ENCODE measurements at places on chromosomes 2 and 18.
A peak's percentile ranks its signal among the peaks of the same experiment; 100 is the strongest.

DNA sequence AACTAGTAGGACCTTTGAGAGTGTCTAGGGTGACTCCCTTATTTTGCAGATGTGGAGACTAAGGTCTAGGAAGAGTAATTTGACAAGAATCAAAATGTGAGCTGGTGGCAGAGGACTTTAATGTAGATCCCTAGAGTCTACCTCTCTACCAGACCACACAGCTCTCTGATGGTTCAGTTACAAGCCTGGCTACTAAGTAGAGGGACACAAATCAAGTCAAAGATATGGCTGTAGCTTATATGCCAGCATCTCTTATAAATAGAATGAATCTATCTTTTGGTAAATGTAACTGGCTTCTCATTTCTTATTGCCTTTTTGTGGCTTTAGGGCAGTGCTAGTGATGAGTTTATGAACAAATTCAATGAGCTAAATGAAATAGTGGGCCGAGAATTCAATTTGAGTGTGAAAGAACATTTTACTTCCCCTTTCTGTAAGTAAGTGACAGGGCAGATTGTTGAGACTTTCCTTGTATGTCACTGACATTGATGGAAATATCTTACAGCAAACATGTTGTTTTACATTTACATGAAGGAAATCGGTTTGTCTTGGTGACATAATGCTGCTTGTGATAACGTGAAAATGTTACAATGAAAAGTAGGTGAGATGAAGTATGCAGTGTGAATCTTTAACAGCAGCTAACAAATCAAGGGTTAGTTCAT, 28.3 kb downstream of the CSRNP3 start:
- DNase-seq, result no peak

GRCh38 chr2:26246818-26247217, 2.1 kb downstream of the HADHB start:
- no peak for DNase-seq

GRCh38 chr18:4333043-4333442, 122.1 kb downstream of the DLGAP1 start:
- DNase-seq, result no peak

- no peak for DNase-seq
Measured at GRCh38 chr18:28080876-28081300, 96.0 kb downstream of the CDH2 start.

DNA sequence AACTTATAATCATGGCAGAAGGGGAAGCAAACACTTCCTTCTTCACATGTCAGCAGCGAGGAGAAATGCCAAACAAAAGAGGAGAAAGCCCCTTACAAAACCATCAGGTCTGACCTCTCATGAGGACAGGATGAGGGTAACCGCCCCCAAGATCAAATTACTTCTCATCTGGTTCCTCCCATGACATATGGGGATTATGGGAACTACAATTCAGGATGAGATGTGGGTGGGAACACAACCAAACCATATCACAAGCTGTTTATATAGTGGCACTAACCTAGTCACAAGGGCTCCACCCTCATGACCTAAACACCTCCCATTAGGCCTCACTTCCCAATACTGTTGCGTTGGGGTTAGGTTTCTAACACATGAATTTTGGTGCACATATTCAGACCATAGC, 110.0 kb downstream of the OSBPL6 start:
- no peak for DNase-seq

DNA sequence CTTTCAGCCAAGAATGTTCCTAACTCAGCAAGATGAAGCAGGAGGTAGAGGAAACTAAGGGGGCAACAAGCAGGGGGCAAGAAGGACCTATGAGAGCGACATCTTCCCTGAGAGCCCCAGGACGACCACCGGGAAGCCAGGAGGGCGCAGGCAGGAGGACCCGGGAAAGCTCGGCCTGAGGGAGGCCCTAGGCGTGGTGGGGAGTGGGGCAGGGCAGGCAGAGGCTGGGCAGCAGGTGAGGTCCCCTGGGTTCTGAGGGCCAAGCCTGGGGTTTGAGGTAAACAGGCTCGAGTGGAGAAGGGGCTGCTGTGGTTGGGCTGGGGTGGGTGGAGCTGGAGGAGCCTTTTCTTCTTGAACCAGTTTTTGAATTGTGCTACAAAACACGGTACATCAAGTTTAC, 1.3 kb upstream of the ALPI start:
- no peak for DNase-seq

DNA sequence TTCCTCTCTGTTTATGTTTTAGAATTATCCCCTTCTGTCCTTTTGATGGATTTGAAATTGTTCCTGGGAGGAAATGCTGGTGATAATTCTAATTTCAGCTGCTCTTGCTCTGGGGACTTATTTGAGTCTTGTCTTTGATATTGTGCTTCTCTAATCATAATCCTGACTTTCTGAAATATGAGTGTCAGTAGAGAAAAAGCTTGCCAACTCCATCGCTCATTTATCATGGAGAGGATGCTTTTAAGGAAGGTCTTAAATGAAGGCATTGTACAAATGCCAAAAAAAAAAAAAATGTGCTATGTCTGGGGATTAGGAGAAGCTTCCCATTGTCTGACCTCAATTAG, 159.5 kb downstream of the NYAP2 start:
- DNase-seq, result no peak

DNA sequence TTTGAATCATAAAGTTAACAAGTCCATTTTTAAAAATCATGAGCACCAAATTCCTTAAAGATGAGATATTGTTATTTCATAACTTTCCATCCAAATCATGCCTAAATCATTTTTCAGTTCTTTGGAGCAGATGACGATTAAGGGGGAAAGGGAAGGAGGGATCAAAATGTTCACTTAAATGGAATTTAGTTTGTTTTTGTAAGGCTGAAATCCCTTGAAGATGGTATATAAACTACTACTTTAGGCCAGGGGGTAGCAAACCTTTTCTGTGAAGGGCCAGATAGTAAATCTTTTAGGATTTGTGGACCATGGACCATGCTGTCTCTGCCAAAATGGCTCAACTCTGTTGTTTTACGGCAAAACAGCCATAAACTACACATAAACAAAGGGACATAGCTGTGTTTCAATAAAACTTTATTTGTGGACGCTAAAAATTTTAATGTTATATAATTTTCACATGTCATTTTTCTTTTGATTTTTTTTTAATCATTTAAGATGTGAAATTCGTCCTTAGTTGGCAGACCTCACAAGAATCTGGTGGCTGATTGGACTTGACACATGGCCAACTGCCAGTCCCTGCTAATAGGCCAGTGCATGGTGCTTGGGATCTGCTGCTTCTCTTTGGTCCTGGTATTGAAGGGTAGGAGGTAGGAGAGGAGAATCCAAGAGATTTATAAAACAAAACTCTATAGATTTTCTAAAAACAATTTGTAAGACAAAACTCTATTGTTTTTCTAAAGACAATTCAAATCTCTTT, 52.0 kb upstream of the RTN4 start:
- DNase-seq, result no peak

DNA sequence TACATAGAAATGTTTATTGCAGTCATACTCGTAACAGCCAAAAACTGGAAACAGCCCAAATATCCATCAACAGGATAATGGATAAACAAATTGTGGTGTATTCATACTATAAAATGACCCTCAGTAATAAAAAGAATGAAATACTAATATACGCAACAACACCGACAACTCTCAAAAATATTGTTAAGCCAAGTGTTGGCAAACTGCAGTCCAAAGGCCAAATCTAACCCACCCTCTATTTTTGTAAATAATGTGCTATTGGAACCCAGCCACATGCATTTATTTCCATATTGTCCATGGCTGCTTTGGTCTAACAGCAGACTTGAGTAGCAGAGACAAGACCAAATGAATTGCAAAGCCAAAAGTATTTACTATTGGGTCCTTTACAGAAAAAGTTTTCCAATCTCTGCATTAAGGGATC, 151.0 kb downstream of the MREG start:
- no peak for DNase-seq

DNA sequence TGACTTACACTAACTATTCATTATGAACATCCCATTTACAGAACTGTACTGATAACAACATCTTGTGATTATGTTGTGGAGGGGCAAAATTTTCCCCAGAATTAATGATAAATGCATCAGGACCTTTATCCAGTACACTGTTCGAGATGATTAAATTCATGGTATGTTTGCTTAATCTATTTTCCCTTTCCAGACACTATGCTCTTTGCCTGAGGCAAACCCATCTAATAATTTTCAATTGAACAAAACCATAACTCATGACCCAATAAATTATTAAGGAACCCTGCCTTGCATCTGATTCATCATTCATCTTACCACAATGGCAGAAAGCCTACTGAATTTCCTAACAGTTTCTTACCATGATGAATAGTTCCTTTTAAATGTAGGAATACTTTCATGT, 385.0 kb downstream of the DSEL start:
- DNase-seq, result no peak

GRCh38 chr2:119637371-119637770, 41.6 kb upstream of the TMEM177 start:
- no peak for DNase-seq

DNA sequence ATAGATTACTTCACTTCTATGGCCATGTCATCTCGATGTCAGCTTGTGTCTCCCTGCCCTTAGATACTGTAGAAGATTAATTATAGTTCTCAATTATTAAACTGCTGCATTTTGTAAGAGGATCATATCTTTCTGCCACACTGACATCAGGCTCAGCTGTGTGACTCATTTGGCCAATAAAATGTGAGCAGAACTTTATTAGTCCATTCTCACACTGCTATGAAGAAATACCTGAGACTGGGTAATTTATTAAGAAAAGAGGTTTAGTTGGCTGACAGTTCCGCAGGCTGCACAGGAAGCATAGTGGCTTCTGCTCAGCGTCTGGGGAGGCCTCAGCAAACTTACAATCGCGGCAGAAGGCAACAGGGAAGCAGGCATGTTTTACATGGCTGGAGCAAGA, 290.4 kb downstream of the RAD51AP2 start:
- DNase-seq, result no peak

DNA sequence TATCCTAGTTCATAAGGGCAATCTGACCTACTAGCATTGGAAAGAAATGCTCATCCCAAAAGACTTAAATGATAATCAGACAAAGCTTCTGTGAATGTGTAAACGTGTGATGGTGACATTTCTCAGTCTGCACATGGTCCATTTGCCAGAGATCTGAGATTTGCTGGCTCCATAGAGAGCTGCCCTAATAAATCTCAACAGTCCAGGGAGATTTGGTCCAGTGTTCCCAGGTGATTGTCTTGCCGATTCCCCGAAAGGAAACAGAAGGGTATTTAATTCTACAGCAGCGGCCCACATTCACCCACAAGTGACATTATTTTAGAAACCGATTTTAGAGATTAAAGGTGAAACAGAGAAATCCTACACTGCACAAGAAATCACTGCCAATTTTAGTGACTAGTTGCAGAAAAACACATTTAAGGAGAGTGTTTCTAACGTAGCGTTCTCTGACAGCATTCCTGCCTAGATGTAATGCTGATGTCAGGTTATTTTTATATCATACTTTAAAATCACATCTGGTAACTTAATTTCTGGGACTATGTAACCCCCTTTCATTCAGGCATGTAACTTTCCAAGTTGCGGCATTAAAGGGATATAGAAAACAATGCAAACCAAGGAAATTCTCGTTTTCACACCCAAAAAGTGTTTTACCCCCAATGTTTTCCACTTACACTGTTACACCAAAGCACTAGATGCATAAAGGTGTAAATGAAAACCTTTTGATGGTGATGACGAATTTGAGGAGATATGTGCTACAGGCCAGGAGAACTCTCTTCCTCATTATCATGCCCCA, 231.9 kb upstream of the FN1 start:
- no peak for DNase-seq

DNA sequence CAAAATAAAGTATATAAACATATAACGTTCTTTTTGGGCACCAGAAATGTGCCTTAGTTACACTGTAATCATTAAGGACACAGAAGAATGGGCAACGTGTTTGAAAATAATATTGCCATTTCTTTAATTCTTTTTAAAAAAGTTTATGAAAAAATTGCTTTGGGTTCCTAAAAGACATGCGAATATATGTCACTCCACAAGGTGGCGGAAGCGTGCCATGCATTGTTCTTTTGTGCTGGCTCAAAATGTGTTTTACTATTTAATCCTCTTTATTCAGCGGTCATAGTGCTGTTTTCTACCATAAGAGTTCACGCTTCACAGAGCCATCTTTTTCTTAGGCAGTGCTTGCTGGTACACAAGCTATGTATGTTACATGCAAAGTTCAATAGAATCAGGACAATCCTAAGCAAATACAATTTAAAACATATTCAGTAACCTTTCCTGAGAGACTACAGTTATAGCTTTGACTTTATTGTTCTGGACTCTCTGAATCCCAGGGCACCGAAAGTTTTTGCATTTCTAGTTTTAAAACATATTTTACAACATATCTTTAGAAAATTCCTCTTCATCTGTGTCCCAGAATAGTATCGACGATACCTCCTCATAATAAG, 147.8 kb upstream of the ERBB4 start:
- peak; percentile 46 for DNase-seq

GRCh38 chr18:73007195-73007914, 139.6 kb upstream of the NETO1 start:
- DNase-seq, result no peak

GRCh38 chr2:45257820-45258219, 248.6 kb upstream of the SIX2 start:
- no peak for DNase-seq

GRCh38 chr2:24675338-24675737, 117.9 kb downstream of the PTRHD1 start:
- no peak for DNase-seq

GRCh38 chr2:97763176-97763845, 49.9 kb downstream of the ZAP70 start:
- DNase-seq, result no peak

DNA sequence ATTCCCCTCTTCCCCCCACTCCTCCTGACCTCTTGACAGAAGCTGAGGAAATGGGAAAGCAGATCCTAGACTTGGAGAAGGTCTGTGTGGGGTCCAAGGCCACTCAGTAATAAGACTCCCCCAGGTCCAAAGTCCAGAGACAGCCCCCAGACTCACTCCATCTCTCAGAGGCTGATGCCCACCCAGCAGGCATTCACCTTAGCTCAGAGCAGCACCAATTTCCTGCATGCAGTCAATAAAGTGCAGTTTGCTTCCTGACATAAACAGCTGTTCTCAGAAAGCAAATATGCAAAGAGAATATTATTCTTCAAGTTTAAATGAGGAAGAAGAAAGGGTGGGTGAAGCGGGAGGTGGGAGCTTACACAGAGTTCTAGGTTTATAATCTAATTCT, 84.1 kb upstream of the RTN4 start:
- DNase-seq, result no peak

Measured in activated T-cell treated with anti-CD3 and anti-CD28 coated beads for 24 hours (primary cell).